SK-N-SH (cell line): ENCODE measurements at places on chromosomes 5 and 9. TPM values are rescaled to one million over a fixed set of nuclear protein-coding genes. Genes with fewer than 3 reads are reported as not detected.

Gene CNTNAP3
- polyA plus RNA-seq: 0.19 and 0.20 TPM in 2 replicates

Gene RAB3C
- 0.03 and 0.49 TPM in 2 replicates for polyA plus RNA-seq

Gene FYB1
- not detected in 2 replicates for polyA plus RNA-seq

Gene RBM22
- 30.7 and 41.0 TPM in 2 replicates for polyA plus RNA-seq

Gene IL33
- polyA plus RNA-seq: not detected in 2 replicates

Gene CDC20B
- polyA plus RNA-seq: 0.03 TPM in 2 replicates

Gene KCNMB1
- not detected in 2 replicates for polyA plus RNA-seq
